ENCODE measurements at places on chromosomes 6 and 20.

DNA sequence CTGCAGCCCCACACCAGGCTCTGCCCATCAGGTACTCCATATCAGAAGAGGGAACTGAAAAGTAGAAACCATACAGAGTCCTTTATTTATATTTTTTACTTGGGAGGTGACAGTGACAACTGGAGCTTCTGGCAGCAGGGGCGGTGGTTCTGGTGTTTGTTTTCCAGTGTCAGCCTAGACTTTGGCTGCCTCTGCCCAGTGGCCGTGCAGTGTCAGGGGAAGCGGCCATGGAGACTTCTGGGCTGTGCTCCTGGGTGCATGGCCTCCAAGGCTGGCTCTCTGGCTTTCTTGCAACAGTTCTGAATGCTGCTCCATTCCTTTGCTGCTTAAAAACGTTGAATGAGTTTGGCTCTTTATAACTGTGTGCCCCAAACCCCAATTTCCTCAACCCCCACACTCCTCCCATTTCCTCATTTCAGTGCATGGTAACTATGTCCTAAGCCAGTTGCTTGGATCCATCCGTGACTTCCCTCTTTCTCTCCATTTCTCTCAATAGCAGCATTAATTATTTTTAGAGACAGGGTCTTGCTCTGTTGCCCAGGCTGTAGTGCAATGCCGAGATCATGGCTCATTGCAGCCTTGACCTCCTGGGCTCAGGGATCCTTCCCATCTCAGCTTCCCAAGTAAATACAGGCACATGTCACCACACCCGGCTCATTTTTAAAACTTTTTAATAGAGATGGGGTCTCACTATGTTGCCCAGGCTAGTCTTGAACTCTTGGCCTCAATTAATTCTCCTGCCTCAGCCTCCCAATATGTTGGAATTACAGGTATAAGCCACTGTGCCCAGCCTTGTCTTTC is 141.1 kb upstream of the SGK1 start:
- DNase-seq = no peak

- no peak for DNase-seq
These were observed 6.0 kb downstream of the RNF24 start for GRCh38 chr20:4009309-4009708.

DNA sequence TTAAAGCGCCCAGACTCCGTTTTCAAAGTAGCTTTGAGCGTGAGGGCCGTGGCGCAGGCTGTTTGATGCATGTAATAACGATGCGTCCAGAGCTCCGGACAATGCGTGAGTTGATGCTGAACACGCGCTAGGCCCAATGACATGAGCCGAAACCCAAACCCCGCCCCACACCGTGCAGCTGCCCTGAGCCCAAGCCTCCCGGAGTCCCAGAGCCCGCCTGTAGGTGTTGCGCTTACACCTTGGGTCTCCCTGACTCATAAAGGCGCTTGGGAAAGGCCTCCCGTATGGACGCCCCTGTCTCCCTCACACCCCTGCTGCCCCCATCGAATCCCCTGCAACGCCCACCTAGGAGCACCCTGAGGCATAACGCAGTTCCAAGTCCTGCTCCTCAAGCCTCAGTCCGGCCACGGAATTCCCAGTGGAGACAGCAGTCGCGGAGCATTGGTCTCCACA is 87.6 kb downstream of the ERMARD start:
- DNase-seq = no peak

- no peak for DNase-seq
These were observed 3.5 kb downstream of the TRIM27 start for GRCh38 chr6:28920281-28920680.

DNA sequence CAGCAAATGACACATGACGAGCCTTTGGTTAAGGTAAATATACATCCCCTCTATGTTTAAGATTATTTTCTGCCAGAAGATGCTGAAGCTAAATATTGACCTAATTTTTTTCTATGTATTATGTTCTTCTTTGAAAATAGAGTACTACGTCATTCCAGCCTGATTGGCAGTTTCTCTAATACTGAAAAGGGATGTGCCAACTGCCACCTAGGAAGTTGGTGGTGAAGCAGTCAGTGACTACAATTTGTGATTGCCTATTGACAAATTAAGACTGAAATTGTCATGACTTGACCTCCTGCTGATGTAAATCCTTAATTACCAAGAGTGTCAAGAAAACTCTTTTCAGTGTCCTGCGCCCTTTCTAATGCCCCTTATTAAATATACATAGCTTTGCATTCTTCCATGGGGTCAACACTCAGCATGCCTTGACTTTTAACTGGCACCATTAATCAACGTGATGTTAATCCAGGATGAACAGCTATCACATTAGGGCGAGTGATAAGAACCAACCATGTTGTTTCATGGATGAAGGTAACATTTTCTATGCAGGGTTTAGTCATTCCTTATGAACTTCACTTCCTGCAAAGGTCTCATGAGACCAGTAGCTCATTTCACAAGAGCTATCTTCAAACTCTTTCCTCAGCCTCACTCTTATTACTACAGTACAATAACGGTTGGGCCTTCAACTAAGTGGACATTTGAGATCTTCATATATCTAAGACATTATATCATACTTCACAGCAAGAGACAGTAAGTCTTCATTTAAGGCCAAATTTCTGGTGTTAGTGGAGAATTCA is 22.5 kb upstream of the SGK1 start:
- DNase-seq = no peak

DNA sequence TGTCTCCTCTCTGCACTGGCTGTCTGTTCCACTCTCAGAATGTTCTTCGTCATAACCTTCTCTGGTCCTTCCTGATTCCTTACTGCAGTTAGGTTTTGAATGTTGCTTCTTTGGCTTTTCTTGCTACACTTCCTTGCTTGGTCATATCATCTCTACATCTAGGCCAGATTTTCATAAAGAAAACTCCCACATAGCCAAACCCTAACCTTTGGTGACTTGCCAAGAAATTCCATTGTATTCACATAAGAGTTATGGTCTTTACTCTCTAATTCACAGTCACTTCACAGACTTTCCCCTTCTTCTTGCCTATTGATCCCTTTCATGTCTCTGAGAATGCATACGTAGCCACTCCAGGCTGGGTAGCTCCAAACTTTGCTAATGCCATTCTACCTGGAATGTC is 41.9 kb upstream of the SIM1 start:
- no peak for DNase-seq

DNA sequence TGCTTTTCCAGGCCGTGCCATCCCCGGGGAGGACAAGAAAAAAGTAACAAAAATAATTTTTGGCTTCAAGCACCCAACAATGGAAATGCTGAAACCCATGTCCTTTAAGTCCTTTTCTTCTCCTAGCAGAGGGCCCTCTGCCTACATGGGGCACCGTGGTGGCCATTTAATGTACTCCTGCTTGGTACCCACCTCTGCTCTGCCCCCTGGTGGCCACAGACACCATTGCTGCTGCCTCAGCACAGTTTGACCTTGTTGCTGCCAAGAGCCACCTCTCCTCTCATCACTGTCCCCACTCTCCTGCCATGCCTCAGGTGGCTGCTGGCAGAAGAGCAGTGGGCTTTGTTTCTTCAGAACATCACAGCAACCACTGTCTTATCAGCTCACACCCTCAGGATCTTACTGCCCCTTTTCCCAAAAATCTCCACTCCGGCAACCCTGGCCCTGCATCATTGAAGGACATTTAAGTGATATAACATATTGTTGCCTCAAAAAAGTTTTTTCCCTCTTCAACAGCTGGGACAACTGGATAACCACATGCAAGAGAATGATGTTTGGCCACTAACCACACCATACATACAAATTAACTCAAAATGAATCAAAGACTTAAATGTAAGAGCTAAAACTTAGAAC is 12.9 kb upstream of the ARMC2 start:
- peak; percentile 84 for DNase-seq

DNA sequence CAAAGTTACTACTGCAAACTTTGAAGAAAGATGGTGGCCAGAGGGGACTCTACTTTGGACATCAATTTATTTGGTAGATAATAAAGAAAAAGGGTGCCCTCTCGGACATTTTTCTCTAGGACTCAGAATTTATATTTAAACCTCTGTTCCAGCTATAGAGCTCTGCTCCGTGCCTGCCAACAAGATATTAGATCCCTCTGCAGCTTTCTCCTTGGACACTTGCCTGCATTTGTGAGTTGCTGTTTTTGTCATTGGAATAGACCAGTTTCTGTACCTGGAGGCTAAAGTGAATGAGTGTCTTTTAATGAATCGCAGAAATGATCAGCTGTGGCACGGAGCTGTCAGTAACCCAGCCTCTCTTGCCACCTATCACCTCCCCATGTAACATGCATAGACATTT is 253.5 kb downstream of the NRN1 start:
- DNase-seq = no peak

DNA sequence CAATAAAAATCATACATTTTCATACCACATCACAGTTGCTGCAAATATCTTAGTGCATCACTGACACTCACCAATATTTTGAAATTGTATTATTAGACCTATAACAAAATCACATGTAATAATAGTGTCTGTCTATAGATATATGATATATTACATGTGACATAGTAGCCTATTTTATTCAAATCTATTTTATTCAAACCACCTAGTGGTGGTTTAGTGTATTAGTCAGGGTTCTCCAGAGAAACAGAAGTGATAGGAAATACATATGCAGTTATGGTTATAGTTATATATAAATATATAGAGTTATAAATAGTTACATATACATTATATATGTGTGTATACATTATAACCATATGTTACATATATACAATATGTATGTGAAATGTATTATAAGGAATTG is 366.5 kb upstream of the ARID1B start:
- no peak for DNase-seq

DNA sequence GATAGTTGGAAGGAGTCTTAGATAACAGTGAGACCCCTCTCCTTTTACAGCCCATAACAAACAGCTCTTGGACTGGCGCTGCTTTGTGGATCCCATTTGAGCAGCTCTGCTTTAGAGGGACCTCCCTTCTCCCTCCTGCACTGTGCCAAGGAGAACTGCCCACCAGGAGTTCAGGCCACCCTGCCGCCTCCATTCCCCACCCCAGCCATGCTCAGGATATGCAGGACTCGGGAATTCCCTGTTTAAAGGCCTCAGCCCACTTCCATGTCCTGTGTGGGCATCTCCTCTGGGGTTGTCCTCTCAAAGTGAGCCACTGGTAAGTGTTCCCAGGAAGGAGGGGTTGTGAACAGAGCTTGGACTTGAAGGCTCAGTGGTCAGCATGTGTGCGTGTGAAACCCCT is 312.6 kb upstream of the RNF24 start:
- DNase-seq = no peak

DNA sequence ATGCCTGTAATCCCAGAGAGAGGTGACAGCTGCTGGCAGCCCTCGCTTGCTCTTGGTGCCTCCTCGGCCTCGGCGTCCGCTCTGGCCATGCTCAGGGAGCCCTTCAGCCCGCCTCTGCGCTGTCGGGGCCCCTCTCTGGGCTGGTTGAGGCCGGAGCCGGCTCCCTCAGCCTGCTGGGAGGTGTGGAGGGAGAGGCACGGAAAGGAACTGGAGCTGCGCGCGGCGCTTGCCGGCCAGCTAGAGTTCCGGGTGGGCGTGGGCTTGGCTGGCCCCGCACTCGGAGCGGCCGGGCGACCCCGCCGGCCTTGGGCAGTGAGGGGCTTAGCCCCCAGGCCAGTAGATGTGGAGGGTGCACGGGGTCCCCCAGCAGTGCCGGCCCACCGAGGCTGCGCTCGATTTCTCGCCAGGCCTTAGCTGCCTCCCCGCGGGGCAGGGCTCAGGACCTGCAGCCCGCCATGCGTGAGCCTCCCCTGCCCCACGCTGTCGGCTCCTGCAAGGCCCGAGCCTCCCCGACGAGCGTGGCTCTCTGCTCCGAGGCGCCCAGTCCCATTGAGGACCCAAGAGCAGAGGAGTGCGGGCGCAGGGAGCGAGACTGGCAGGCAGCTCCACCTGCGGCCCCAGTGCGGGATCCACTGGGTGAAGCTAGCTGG is 34.6 kb downstream of the C6orf52 start:
- DNase-seq = no peak

DNA sequence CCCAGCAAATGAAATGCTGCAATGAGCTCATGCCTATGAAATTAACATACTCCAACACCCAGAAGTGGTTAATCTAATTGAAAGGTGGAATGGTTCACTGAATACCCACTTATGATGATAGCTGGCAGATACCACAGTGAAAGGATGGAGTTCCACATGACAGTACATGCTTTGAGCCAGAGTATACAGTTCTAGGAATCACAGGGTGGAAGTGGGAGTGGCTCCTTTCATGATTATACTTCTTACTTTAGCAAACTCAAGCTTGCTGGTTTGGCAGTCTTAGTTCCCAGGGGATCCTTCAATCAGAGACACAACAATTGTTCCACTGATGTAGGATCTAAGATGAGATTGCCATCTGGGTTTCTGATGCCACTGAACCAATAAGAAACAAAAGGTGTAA is 21.5 kb downstream of the CD164 start:
- no peak for DNase-seq

DNA sequence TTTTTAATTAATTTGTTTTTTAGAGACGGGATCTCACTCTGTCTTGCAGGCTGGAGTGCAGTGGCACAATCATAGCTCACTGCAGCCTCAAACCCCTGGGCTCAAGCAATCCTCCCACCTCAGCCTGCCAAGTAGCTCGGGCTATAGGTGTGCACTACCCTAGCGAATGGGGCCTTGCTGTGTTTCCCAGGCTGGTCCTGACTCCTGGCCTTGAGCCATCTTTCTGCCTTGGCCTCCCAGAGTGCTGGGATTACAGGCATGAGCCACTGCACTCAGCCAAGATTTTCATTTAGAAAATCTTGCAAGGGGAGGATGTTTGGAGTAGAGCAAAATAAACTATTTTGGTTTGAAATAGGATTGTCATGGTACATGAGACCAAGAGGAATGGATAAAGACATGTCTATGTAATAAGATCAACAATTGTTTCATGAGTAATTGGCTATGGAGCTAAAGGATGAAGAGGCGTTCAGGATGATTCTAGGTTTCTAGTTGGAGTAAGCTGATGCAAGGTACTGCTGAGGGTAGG is 237.8 kb downstream of the UST start:
- DNase-seq = no peak

DNA sequence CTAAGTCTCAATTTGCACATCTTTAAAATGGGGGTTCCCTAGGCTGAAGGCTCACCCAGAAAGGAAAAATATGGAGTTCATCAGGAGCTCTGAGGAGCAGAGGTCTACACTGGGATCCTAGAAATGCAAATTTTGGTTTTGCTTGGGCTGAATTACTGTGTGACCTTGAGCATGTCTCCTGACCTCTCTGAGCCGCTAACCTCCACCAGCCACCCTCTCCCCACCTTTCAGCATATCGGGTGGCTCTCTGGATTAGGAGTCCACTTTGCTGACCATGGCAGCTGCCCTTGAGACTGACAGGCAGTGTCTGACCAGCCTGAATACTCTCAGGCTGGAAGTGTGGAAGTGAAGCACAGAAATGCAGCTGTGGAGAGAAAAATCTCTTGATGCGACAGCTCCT is 165.9 kb upstream of the LRFN2 start:
- DNase-seq = no peak

DNA sequence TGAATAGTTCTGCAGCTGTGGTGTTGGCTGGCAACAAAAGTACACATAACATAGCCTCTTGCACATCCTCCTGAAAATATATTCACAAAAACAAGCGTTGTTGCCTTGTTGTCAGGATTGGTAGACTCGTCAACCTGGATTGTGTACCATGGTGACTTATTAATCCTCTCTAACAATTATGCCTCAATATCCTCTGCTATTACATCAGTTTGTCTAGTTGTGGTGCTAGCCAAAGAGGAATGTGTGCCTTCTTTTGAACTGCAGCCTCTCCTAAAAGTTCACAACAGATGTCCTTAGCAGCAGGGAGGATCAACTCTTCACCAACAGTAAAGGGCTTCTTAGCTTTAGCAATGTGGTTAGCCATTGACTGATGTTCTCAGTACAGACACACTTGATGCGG is 3.6 kb upstream of the SF3B5 start:
- DNase-seq = no peak
